ENCODE measurements at places on chromosomes 5 and 9.

DNA sequence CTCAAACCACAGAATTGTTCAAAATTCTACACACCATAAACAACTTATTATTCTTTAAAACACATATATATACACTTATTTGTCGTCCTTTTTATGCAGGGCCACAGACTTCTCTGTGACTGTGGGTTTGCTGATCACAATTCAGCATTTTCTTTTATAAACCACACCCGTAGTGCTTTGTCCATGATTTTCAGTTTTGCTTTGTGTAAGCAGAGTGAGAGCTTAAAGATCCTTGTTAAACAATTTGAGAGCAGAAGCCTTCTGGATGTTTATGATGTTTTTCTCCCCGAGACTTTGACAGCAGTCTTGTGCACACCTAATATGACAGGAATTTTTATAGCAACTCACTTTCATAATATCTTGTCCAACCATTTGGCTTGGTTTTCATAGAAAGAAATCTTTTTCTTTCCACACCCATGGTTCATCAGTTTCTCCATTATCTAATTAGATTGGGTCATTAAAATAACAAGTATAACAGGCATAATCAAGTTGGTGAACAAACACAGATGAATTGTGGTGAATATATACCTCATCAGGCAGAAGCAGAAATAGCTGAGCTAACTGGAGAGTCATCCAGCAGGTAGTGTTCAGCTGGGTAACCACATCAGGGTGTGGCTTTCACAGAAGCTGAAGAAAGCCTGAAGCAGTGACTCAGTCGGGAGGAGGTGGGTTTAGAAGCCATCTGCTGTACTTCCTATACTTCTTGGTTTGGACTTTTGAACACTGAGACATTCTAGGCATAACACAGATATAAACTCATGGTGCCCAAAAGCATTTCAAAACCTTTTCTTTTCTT lies 232.8 kb downstream of the DOCK8 start:
- peak; percentile 59 for DNase-seq

GRCh38 chr9:129365196-129365595 lies 187.1 kb upstream of the IER5L start:
- no peak for DNase-seq

DNA sequence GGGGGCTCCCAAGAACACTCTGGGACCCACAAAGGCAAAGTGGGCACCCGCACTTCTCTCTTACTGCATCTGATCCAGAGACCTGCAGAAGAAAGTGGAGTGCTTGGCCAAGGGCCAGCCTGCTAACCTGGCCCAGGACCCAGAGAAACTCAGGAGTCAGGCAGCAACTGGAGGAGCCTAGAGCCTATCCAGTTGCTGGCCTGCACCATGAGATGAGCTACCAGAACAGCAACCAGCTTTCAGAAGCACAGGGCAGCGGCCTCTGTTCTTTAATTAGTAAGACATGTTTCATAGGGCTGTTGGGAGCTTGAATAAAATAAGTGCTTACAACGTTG lies 298.3 kb downstream of the GADD45G start:
- no peak for DNase-seq

DNA sequence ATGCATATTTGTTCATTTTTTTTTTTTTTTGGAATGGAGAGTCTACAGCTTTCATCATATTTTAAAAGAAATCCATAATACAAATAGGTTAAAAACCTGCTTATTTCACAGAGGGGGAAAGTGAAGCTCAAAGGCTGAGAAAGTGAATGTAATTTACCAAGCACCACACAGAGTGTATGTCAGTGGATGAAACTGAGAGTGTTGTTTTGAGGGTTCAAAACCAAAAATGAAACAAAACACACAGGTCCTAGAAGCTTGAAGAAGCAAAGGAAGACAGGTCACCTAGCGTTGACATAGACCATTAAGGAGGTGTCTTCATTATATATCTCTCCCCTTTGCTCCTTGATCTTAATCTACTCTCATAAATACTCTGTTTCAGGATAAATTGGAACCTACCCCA lies 7.5 kb downstream of the NMUR2 start:
- DNase-seq: no peak

GRCh38 chr5:135127439-135128240 lies 93.6 kb upstream of the PITX1 start:
- DNase-seq: no peak

DNA sequence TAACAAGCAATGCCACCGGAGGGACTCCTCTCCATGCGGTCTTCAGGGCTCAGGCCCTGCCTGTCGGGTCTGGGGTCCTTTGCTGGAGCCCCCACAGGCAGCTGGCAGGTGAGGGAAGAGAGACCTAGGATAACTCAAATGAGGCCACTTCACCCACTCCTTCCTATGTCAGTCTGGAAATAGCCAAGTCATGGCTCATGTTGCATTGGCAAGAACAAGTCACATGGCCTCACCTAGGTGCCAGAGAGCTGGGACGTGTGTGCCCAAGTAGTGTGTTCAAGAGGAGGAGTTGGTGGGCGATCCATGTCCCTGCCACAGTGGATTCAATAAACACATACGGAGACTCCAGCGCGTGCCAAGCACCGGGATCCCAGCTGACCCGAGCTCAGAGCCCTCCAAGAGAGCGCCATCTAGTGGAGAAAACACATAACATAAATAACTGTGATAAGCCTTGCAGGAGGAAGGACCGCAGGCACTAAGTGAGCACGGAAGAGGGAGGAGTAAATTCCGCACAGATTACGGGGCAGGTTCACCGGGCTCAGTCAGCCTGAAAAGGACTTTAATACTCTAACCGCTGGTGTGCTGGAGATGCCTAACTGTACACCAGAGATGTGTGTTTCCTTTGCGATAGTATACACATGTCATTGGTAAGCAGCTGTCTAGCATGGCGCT lies 580.8 kb downstream of the CCDC171 start:
- no peak for DNase-seq

DNA sequence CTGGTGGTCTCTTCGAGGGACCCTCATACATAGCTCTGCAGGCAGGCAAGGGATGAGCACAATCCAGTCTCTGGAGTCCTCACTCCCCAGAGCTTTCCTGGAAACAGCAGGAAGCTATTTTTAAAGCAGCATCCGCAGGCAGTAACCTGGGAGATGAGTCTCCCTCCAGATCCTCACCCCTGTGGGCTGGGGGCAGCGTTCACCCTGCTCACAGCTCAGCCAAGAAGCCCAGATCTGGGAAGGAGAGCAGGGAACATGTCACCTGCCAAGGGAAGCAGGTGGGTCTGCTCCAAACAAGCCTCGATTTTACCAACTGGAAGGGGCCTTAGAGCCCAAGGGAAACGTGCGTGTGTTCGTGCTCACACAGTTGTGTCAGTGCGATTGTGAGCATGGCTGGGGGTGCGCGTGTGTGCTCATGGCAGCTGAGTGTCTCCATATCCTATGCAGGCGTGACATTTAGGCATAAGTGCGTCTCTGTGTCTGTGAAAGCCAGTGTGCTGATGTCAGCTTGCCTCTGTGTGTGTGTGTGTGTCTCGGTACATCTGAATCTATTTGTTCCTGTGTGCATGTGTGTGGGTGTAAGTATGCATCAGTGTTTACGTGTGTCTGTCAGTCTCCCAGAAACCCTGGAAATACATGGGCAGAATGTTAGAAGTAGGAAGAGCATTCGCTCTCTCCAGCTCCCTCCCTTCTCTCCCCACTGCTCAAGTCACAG lies 40.6 kb upstream of the CPLX2 start:
- DNase-seq: no peak

DNA sequence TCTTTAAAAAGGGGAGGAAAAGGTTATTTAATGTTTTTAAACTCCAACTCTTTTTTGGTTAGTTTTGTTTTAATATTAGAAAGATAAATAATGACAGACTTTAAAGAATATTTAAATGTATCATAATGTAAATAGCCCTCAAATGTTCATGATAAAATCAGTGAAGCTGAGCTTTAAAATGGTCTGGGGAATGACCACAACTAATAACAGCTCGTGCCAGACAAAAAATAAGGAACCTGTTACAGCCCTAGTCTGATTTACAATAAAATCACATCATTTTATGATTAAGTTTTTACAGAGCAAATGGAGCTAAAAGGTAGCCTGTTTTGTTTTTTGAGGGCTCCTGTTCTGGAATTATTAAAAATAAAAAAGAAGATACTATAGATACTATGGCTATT lies 46.1 kb downstream of the VCAN start:
- DNase-seq: no peak

GRCh38 chr5:19795218-19795617 lies 192.8 kb downstream of the CDH18 start:
- DNase-seq: no peak

DNA sequence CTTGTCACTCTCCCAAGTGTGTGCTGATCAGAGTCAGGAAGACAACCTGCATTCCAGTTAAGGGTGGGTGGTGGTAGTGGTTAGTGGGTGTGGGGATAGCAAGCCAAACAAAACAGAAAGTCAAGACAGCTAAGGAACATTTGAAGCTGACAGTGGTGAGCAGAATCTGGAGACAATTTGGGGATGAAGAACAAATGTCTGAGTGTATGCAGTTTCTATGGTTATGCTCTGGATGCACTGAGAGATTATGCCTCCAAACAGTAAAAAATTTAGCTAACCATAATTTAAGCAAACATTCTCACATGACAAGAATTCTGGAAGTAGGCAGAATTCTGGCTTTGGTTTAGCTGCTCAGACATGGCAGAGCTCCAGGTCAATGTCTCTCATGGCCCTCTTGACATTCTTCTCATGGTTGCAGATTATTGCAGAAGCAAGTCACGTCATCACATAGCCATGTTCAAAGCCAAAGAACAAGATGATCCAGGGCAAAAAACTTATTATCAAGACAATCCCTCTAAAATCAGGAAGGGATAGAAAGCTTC lies 148.7 kb downstream of the LURAP1L start:
- no peak for DNase-seq

DNA sequence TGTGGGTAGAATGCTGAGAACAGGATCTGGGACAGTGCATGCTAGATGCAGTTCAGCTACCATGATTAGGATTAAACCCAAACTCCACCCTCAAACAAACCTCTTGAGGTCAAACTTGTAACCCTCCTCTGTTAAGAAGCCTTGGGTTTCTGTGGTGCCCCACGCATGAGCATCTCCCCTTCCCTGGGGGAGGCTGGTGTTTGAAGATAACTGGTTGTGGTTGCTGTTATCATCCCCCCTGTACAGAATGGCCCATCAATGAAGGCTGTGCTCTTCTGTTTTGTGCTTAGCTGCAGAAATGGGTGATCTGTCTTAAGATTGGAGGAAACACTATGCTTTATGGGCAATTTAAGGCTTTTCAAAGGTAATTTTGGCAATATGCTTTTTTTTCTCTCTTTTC lies 4.4 kb upstream of the DAB2IP start:
- DNase-seq: no peak

DNA sequence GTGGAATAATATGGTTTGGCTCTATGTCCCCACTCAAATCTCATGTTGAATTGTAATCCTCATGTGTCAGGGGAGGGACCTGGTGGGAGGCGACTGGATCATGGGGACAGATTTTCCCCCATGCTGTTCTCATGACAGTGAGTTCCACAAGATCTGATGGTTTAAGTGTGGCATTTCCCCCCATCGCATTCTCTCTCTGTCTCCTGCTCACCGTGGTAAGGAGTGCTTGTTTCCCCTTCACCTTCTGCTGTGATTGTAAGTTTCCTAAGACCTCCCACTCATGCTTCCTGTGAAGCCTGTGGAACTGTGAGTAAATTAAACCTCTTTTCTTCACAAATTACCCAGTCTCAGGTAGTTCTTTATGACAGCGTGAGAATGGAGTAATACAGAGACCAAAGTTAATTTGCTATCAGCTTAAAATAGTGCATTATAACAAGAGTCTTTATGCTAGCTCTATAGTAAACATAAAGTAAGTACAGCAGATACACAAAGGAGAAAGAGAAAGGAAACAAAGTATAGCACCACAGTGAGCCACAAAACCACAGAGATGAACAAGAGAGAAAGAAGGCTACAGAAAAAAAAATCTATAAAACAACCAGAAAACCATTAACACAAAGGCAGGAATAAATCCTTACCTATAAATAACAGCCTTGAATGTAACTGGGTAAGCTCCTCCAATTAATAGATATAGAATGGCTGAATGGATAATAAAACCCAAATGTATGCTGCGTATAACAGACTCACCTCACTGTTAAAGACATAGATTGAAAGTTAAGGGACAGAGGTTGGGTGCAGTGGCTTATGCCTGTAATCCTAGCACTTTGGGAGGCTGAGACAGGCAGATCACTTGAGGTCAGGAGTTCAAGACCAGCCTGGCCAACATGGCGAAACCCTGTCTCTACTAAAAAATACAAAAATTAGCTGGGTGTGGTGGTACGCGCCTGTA lies 39.7 kb downstream of the RAPGEF6 start:
- DNase-seq: peak; percentile 12

DNA sequence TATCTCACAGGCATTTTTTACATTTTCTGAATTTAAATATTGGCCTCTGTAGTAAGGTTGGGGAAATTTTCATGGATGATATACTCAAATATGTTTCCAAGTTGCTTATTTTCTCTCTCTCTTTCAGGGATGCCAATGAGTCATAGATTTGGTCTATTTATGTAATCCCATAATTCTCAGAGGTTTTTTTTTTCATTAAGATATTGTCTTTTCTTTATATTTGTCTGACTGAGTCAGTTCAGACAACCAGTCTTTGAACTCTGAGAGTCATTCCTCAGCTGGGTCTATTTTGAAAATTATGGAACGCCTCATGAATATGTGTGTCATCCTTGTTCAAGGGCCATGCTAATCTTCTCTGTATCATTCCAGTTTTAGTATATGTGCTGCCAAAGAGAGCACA lies 223.2 kb downstream of the PCSK1 start:
- DNase-seq: no peak

GRCh38 chr9:68981789-68982188 lies 32.1 kb downstream of the PRKACG start:
- no peak for DNase-seq

- no peak for DNase-seq
Observed at GRCh38 chr5:163105456-163105855, 331.9 kb upstream of the CCNG1 start.

GRCh38 chr5:53366245-53366644 lies 114.2 kb upstream of the FST start:
- no peak for DNase-seq

- DNase-seq: no peak
Observed at GRCh38 chr9:74810200-74810599, 77.5 kb downstream of the TRPM6 start.

- DNase-seq: no peak
Observed at GRCh38 chr9:95552814-95553546, 36.2 kb upstream of the PTCH1 start.

DNA sequence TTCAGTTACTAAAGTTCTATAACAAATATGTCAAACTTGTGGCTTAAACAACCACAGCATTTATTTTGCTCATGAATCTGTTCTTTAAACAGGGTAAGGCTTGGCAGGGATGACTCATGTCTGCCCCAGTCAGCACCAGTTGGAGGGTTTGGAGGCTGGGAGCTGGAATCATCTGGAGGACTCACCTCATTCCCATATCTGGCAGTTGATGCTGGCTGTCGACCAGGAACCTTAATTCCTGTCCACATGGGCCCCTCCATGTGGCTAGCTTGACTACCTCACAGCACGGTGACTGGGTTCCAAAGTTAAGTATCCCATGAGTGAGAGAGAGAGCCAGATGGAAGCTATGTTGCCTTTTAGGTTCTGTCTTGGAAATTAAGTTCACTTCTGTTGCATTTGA lies 13.8 kb upstream of the CCL28 start:
- DNase-seq: no peak

DNA sequence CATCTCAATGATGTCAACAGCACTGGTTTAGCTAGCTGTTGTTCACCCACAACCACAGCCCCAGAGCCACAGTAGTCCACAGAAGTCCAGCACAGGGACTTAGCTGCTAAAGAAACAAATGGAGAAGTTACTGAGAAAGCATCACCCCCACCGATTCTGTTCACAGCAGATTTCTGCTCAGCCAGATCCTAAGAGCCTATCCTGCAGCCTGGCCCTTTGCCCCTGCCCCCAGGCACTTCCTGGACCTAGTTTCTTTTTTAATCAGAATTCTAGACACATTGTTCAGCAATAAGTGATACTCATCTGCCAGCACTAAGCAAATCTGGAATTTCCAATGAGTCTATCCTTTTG lies 7.4 kb downstream of the B4GALT1 start:
- DNase-seq: peak; percentile 49

All from activated CD4-positive, alpha-beta T cell treated with anti-CD3 and anti-CD28 coated beads, Interleukin-2, amount 50 U/mL, for 4 hours (primary cell).